SW 1271 (cell line): ENCODE measurements at places on chromosomes 4 and X.

DNA sequence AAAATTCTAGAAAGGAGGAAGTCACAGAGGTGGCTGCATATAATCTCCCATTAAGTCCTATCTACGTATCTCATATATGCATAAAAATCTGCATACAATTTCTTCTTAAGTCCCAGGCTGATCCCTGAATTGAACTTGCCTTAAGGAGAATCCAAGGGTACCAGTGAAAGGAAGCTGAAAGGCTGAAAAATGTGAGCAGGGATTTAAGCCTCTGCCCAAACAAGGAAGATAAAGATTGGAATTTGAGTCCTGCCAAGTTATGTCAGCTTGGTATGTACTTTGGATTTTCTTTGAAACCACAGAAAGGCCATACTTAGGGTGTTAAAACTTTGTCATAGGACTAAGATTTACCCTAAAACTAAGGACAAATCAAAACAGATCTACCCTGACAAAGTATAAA is 26.5 kb upstream of the GEMIN8 start:
- no peak for DNase-seq

DNA sequence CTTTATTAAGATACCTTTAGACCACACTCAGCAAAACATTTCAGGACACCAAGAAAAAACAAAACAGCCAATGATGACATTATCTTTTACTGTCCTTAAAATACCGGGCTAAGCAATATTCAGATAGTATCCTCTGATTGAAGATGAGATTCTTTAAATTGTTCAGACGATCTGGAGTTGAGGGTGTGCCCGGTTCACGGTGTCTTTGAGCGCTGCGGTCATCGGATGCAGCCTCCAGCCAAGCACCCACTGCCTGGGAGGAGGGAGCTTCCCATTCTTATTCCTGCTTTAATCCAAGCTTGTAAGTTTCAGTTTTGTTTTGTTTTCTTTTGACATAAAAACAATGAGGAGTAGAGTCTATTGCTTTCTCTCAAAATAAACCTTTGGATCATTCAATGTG is 14.1 kb downstream of the FAM149A start:
- no peak for DNase-seq

GRCh38 chrX:40623665-40624064 is 437 bp downstream of the MPC1L start:
- no peak for DNase-seq

- DNase-seq: no peak
Measured at GRCh38 chr4:6265546-6265945, 4.1 kb upstream of the WFS1 start.

- no peak for DNase-seq
Measured at GRCh38 chr4:3599951-3600350, 67.7 kb upstream of the LRPAP1 start.
